ENCODE measurements at places on chromosomes 2 and 18.

- peak overlapping the region; percentile 35 for H3K27ac ChIP-seq
- H3K27me3 ChIP-seq = no peaks in the 10 kb centered on the region
- no peaks in the 10 kb centered on the region for H3K36me3 ChIP-seq
- peaks cover 7% of the 10 kb centered on the region for H3K4me1 ChIP-seq
These were observed 58.3 kb downstream of the FBXO36 start for GRCh38 chr2:229980431-229981184.

DNA sequence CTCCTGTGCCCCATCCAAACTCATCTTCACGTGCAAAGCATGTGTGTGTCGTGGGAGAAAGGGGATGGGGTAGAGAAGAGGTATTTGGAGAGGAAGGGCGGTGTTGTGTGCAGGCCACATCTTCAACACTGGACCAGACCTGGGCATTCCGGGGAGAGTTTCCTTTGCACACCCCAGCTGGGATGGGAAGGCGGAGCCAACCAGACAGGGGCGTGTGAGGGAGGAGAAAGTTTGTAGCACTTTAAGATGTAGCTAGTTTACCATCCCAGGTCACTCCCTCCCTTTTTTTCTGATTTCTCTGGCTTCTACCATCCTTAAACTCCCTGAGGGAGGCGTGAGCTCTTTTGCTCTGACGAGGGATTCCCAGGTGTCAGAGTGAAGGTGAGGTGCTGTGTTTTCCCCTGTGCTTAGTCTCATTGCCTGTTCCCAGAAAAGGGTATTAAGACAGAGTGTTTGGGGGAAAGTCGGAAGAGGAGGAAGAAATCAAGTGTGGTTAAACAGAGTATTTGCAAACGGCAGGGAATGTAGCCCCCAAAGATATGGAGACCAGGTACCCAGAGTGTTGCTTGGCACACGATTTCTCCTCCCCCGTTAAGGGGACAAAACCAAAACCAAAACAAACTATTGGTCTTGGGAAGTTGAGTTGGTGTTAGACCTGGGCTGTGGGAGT is 1.6 kb downstream of the SETBP1 start:
- H3K36me3 ChIP-seq = peaks cover 13% of the 10 kb centered on the region
- no peak for DNase-seq
- H3K27me3 ChIP-seq = no peaks in the 10 kb centered on the region
- no peak overlapping the region for H3K27ac ChIP-seq
- H3K4me1 ChIP-seq = peaks cover 23% of the 10 kb centered on the region
- no peak overlapping the region for H3K4me3 ChIP-seq

- H3K27me3 ChIP-seq = peaks cover 13% of the 10 kb centered on the region
- no peak for DNase-seq
- peak overlapping the region; percentile 41 for H3K4me3 ChIP-seq
- no peaks in the 10 kb centered on the region for H3K36me3 ChIP-seq
These were observed 3.6 kb upstream of the CAPG start for GRCh38 chr2:85413592-85414420.

DNA sequence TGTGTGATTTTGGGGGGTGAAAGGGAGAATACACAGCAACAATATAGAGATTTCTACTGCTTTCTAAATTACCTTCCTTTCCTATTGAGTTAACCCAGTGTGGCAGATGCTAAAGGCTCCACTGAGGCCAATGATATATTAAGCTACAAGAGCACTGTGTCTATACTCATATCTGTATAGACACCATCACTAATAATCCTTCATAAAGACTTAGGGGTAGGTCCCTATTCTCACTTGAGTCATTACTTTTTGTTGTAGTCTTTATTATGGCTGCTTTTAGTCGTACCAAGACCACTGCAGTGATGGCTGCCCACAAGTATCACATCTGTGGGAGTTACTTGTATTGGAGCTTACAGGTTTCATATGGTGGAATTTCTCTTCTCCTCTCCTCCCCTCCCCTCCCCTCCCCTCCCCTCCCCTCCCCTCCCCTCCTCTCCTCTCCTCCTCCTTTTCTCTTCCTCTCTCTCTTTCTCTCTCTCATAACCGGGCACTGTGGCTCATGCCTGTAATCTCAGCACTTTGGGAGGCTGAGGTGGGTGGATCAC is 637.6 kb downstream of the ADCYAP1 start:
- no peaks in the 10 kb centered on the region for H3K4me1 ChIP-seq
- DNase-seq = no peak
- no peak overlapping the region for H3K27ac ChIP-seq
- H3K36me3 ChIP-seq = no peaks in the 10 kb centered on the region

- H3K27ac ChIP-seq = no peak overlapping the region
- no peaks in the 10 kb centered on the region for H3K36me3 ChIP-seq
- H3K4me3 ChIP-seq = no peak overlapping the region
- H3K4me1 ChIP-seq = no peaks in the 10 kb centered on the region
These were observed 318.0 kb upstream of the NRP2 start for GRCh38 chr2:205364261-205364660.

GRCh38 chr2:45005261-45006002 is 3.8 kb downstream of the SIX2 start:
- no peaks in the 10 kb centered on the region for H3K36me3 ChIP-seq
- H3K4me1 ChIP-seq = peaks cover 29% of the 10 kb centered on the region
- no peak overlapping the region for H3K27ac ChIP-seq
- peaks cover 81% of the 10 kb centered on the region for H3K27me3 ChIP-seq
- no peak for DNase-seq
- peak overlapping the region; percentile 9 for H3K4me3 ChIP-seq

DNA sequence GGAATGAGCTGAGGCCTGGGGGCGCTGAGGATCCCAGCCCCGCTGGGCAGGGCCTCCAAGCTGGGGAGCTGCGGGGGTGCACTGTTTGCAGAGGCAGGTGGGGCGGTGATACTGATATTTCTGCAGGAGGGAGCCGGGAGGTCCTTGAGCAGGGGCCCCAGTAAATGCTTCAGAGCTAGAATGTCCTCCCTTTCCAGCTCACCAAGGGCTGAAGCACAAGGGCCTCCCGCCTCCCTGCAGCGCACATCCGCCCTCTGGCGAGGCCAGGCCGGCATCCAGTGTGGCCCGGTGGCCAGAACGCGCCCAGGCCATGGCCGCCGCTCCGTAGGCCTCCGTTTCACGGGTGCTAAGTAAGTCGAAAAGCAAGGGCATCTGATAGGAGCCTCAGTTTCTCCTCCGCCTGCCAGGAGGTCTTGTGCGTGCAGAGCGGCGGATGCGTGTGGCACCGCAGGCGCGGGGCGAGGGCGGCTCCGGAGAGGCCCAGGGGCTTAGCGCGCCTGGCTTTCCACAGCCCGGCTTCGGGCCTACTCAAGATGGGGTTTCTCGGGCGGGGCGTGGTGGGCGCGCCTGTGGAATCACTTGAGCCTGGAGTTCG is 29.5 kb upstream of the CHMP1B start:
- no peak overlapping the region for H3K4me3 ChIP-seq
- H3K27me3 ChIP-seq = no peaks in the 10 kb centered on the region
- no peaks in the 10 kb centered on the region for H3K4me1 ChIP-seq
- no peak for DNase-seq

GRCh38 chr2:240142859-240143258 is 2.4 kb upstream of the OTOS start:
- no peaks in the 10 kb centered on the region for H3K4me1 ChIP-seq
- H3K4me3 ChIP-seq = no peak overlapping the region
- no peaks in the 10 kb centered on the region for H3K27me3 ChIP-seq
- H3K36me3 ChIP-seq = no peaks in the 10 kb centered on the region
- no peak for DNase-seq

DNA sequence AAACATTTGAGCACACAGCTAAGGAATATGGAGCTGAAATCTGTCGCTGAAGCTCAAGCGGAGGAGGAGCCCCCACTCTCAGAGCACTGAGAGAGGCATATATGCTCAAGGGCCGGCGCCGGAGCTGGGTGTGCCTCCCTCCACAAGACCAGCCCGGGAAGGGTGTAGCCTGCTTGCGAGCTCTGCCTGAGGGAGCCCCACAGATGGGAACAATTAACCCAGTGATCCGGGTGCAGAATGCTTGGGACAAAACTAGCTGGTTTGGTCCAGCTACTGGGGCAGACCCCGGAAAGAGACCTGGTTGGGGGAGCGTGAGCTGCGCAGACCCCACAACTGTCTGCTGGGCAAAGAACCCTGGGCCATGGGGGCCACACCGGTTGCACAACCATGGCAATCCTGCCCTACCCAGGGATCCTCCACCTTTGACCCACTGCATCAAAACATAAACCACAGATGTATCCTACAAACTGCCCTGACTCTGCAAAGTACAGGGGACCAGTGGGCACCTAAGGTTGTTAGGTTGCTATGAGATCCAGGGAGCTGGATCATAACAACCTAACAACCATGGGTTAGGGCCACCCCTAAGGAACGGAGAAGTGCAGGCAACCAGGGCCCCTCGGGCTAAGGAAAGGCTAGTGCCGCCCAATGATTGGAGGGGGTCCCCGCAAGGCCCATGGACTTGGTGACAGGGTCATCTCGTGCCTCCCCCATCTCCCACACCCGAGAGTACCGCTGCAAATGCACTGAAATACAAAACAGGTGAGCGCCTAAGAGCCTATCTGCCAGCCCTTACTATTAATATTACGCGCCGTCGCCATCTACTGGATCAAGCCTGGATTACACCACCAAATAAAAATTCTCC is 53.4 kb upstream of the SCN1A start:
- no peaks in the 10 kb centered on the region for H3K4me1 ChIP-seq
- H3K27me3 ChIP-seq = no peaks in the 10 kb centered on the region
- DNase-seq = no peak
- no peaks in the 10 kb centered on the region for H3K36me3 ChIP-seq
- H3K4me3 ChIP-seq = no peak overlapping the region
- H3K27ac ChIP-seq = no peak overlapping the region

DNA sequence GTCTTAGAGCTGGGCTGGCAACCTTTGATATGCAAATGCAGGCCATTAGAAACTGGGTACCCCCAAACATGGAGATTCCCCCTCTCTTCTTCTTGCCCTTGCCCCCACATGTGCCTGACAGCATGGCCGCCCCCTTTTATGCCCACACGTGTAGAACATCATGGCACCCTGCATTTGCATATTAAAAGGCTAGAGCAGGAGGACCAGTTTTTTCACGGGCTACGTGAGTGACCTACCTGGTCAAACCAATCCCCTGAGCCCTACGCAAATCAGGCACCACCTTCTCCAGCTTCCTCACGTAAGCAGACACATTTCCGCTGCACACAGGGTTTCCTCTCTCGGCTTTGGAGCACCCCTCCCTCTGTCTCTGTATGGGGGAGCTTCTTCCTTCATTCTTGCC is 110.9 kb upstream of the COPS8 start:
- DNase-seq = no peak
- peaks cover 12% of the 10 kb centered on the region for H3K4me1 ChIP-seq
- peaks cover 59% of the 10 kb centered on the region for H3K27me3 ChIP-seq
- H3K4me3 ChIP-seq = no peak overlapping the region
- H3K36me3 ChIP-seq = peaks cover 7% of the 10 kb centered on the region

Data from effector memory CD8-positive, alpha-beta T cell (primary cell).